GM12891 (cell line): ENCODE measurements at places on chromosomes 2 and 18.

DNA sequence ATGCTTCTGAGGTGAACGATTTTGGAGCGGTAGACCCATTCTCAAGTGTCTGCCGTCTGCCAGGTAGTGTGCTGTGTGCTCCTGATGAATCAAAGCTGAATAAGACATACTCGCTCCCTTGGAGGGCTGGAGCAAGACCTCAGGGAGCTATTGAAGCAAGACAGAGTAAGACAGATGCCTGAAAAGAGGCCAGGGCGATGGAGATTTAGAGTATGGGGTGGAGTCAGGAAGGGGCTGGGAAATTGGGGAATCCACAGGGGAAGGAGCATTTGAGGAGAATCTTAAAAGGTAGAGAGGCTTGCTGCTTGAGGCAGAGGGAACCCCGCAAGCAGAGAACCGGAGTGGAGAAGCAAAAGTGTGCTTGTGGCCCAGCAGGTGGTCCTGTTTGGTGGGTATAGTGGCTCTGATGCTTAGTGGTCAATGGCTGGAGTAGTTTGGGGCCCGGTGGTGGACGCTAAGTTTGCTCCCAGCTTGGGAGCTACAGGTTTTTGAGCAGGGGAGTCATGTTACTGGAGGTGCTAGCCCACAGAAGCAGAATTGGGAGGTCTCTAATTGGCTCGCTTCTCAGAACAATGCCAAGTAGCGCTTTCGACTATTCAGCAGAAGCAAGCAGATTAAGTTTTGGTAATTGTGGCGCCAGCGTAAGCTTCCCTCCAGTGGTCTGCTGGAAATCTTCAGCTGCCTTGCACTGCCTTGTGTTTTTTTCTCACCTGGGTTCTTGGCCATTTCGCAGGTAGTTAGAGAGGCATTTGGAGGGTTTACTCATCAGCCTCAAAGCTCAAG is 2.0 kb downstream of the CNNM4 start:
- DNase-seq = no peak

GRCh38 chr18:79944746-79945117 is 6.7 kb downstream of the SLC66A2 start:
- no peak for DNase-seq

- no peak for DNase-seq
Measured at GRCh38 chr2:120875431-120875830, 139.8 kb downstream of the GLI2 start.

DNA sequence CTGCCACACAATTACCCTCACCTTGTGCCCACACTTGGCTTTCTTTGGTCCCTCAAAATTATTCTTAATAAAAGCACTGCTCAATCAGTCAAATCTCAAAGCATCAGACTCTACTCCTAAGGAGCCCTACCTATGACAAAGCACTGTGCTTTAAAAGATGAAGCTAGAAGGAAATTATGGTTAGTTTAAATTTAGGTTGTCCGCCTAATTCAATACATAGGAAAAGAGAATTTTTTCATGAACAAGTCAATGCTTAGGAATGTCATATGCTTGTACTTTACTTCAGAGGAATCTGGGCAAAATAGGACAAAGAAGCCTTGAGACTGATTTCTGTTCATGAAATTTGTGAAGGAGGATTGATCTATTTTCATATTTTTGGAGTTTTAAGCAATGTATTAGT is 726.4 kb upstream of the CDH2 start:
- no peak for DNase-seq

GRCh38 chr2:234623521-234623991 is 126.7 kb upstream of the ARL4C start:
- no peak for DNase-seq

DNA sequence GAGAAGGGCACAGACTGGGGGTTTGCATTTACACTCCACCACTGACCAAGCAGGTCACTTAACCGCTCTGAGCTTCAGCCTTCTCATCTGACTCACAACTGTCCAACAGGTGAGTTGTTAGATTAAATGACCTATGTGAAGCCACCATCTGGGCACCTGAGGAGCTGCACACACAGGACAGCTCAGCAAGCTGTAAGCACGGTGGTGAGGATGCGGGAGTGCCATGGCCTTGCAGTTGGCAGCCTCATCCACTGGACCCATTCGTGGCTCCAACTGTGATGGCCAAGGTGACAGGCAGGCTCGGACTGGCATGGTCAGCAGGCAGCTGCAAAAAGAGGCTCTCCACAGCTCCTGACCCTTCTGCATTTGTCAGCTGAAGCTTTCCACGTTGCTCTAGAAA is 23.3 kb upstream of the AMMECR1L start:
- DNase-seq = no peak

DNA sequence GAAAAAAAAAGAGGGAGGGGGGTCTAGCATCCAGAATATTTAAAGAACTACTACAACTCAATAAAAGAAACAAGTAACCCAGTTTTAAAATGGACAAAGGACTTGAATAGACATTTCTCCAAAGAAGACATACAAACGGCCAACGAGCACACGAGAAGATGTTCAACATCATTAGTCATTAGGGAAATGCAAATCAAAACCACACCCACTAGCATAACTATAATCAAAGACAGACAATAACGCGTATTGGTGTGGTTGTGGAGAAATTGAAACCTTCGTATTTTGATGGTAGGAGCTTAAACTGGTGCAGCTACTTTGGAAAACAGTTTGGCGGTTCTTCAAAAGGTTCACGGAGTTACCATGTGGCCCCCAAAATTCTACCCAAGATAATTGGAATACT is 64.3 kb upstream of the CAB39 start:
- no peak for DNase-seq

DNA sequence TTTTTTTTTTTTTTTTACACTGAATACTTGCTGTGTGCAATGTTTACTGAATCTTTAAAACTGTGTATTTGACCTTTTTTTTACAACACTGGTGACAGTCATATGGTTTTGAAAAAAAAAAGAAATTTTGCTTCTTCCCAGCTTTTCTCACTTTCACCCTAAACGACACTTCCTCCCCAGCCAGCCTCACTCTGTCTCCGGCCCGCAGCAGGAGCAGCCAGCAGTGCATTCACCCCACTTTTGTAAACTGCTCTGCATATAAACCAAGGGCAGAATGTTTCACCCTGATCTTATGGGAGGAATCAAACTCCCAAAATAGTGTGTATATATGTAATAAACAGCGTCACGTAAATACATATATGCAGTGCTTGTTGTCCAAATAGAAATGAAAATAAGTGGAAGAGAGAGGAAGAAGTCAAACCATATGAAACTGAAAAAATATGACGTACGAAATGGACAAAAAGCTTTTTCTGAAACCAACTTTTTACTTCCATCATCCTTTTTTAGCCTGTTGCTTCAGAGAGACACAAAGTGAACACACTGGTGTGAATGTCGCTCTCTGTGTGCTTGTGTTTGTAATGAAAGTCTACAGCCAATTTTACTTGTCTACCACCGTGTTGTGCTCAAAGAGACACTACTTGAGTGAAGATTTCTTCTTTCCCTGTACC is 54.2 kb downstream of the ZCCHC2 start:
- no peak for DNase-seq

- no peak for DNase-seq
Measured at GRCh38 chr2:61922714-61923113, 17.2 kb downstream of the COMMD1 start.

DNA sequence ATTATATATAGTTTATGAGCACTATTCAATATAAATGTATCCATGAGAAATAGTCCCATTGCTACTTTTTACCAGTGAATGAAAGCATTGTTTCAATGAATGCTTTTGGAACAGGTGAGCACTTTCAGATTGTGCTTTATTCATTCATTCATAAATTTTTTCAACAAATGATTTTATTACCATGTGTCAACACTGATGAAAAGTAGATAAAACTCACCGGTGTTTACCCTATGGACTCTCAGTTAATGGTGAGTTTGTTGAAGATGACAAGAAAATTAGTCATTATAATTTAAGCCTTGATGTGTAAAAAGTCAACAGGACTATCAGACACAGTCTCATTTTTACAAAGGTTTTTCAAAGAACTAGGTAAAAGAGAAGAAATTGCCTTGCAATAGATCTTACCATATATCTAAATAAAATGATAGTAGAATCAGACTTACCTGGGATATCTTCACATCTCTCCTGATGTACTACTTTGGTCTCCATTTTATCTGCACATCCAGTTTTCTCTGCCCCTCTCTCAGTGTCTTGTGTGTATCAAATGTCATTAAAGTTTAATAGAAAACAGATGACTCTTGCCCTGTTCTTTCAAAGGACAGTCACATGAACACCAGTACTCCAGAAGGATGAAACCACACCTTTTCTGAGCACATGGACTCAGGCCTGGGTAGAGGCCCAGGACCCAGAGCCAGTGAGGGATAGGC is 325.3 kb upstream of the RND3 start:
- no peak for DNase-seq

- no peak for DNase-seq
Measured at GRCh38 chr2:213122725-213123124, 28.7 kb downstream of the IKZF2 start.

GRCh38 chr2:173157676-173158293 is 82.1 kb downstream of the MAP3K20 start:
- no peak for DNase-seq

- no peak for DNase-seq
Measured at GRCh38 chr18:73124175-73124574, 256.4 kb upstream of the NETO1 start.

DNA sequence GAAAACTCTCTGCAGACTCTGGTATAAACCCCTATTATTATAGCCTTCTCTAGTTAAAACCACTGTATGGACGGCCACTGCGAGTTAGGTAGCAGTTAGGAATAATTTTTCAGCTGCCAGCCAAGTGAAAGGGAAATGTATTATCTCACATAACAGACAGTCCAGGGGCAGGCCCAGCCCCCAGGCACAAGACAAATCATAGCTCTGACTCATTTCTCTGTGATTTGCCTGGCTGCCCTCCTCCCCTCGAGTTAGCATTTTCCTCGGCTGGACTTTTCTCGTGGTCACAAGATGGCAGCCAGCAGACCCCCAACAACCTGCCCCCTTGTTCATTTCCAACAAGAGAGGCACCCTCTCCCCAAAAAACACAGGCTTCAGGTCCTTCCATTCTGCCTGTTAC is 10.5 kb downstream of the VIT start:
- DNase-seq = no peak

DNA sequence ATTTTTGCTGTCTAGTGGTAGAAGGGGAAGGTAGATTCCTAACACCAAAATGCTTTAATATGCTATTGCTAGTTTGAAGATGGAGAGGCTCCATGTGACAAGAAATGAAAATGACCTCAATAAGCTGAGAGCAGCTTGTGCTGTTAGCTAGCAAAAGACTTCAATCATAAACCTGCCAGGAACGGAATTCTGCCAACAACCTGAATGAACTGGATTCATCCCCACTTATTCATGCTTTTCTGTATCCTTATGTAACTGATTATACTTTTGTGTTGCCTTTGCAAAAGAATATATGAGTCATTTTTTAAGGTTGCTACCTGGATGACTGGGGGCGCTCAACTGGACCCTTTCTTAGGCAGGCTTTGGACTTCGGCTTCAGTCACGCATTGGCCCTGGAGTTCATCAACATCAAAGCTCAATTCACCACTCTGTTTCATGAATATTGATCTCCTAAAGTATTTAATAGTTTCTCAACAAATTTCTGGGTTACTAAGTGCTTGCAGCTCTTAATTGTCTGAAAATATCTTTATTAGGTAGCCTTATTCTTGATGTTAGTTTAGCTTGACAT is 97.5 kb upstream of the KCNJ3 start:
- DNase-seq = no peak

DNA sequence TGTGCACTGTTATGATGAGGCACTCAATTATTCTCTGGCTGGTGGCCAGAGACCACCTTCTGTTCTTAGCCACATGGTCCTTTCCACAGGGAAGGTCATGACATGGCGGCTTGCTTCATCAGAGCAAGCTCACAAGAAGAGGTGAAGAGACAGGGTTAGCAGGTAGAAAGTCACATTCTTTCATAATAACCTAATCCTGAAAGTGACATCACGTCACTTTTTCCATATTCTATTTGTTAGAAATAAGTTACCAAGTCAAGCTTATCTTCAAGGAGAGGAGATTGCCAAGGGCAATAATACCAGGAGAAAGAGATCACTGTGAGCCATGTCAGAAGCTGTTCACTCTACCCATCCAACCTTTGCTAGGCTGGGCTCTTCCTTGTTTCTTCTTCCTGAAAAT is 139.4 kb downstream of the OSR1 start:
- DNase-seq = no peak

DNA sequence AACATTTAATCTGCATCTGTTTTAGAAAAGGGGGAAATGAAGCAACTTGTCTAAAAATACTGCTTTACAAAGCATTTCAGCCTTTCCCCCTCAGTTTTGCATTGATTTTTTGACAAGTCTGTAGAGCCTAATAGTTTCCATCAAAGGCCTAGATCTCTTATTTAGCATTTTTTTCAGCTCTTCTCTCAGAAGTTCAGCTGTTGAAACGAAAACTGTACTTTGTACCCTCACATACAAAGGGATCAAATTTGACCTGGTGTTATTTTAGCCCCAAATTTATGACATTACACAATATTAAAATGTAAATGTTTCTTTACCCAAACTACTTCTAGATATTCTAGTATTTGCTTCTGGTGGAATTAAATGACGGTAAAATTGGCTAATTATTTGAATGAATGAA is 13.0 kb downstream of the YPEL5 start:
- DNase-seq = no peak

DNA sequence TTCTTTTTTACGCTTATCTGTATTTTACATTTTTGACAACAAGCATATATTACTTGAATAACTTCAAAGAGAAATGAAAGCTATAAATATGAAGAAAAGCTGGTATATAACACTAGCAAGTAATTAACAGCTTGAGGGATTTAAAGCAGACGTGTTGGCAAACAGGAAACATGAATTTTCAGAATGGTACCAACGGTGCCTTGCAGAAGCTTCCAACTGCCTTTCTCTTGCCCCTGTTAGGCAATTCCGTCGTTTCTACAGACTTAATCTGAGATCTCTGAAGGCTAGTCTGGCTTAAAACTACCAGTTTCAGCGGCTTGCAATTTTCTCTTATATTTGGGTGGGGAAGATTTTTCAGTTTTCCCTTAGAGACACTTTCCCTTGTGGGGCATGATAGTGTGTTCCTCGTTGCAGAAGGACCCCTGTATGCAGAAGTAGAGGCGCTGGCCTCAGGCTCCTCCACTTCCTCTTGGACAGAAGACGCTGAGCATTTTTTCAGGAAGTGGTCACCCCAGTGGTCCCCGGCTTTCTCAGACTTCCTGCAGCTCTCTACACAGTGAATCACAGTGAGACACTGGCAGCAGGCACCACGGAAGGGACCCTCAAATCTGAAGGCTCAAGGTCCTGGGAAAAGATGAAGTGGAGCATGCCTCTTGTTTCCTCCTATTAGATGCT is 56.2 kb upstream of the SLC16A14 start:
- DNase-seq = no peak

DNA sequence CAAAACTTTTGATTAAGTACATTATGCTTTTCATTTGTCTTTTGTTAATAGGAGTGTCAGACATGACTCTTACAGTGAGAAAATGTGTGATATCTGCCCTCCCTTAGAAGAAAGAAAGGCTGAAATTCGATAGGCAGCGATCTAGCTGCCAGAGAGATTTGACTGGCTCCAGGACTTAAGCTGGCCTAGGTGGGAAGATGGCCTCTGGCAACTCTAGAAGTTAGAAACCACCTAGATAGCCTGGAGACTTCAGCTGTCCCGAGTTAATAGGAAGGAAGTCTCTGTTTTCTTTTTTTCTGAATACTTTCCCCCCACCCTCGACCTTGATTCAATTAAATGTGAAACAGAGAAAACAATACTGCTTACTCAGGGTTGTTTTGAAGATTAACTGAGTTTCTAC is 1194.7 kb upstream of the CRIM1 start:
- no peak for DNase-seq
